ENCODE measurements at places on chromosomes 6 and 20.
A peak's percentile ranks its signal among the peaks of the same experiment; 100 is the strongest.

DNA sequence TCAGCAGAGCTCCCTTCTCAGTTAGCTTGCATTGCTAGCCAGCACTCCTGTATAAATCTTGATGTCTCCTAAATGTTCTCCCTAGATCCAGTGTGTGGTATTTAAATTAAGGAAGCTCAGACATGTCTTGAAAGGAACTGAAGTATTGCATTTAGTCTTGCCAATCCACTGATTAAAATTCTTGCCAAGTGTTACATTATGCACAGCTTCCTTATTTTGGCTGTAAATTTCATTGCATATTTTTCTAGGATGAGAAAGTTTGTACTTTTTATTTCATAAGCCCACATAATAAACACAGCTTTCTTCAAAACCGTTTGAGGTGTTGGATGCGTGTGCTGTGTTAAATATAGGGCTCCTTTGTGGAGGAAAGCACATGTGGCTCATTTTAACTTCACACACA is 329.8 kb upstream of the FLRT3 start:
- DNase-seq = no peak

DNA sequence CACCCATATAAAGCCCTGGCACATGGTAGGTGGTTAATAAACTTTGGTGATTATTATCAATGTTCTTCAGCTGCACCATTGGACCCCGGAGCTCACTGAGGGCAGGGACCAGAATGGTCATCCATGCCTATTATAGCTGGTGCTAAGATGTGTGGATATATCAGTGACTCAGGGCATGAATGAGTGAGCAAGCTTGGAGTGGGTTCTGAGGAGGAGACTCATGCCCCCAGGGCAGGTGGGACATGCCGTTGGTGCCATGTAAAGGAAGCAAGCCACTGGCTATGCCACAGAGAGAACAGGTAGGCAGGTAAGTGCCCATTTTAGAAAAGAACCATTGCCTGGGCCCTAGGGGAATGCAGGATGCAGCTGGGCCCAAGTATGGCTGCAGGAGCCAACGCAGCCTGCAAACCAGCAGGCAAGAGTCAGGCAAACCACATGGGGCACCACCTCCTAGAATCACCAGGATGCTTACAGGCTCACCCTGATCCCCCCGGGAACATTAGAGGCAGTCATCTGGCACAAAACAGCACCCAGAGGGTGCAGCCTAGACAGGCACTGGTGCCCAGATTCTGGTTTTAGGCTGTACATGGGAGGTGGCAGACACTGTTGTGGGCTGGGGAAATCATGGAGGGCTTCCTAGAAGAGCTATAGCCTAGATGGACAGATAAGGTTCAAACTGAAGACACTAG is 23.5 kb downstream of the PLAGL2 start:
- DNase-seq = no peak

GRCh38 chr6:155317186-155317585 is 2.9 kb upstream of the TFB1M start:
- DNase-seq = no peak

GRCh38 chr20:59084041-59084850 is 41.7 kb upstream of the PRELID3B start:
- no peak for DNase-seq

DNA sequence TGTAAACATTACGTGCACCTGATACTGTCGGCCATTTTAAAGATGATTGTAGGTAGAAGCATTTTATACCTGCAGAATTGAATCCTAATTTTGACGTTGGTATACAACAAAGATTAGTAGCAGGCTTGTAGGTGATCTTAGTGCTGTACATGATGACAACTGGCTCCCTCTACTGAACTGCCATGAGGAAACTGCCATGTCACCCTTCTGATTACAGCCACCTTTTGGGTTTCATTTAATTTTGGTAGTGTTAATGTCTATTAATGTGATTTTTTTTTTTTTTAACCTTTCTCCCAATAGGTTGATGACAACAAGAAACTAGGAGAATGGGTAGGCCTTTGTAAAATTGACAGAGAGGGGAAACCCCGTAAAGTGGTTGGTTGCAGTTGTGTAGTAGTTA is 2.3 kb downstream of the RPS12 start:
- DNase-seq = no peak

DNA sequence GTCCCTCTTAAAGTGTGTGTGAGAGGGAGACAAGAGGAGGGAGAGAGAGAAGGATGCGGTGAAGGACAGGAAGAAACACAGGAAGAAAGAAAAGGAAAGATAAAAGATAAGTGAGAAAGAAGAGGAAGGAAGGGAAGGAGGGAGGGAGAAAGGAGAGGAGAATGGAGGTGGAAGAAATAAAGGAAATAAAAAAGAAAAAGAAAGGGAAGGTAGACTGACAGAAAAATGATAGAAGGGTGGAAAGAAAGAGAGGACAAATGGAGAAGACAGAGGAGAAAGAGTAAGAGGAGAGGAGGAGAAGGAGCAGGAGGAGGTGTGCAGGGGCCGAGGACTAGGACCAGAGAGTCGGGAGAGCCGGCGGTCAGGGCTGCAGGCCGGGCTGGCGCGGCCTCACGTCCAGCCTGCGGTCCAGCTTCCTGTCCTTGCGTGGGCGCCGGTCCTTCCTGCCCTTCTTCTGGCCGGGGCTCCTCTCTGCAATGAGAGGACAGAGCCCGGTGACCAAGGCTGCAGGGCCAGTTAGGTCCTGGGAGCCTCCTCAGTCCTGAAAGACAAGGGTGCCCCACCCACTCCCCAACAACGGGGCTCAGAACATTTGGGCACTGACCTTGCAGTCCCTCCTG is 42.0 kb downstream of the RSPO4 start:
- no peak for DNase-seq

GRCh38 chr6:26251354-26252076 is 113.5 kb upstream of the BTN3A2 start:
- DNase-seq = peak; percentile 86

GRCh38 chr6:17032988-17033634 is 68.7 kb upstream of the STMND1 start:
- DNase-seq = no peak

DNA sequence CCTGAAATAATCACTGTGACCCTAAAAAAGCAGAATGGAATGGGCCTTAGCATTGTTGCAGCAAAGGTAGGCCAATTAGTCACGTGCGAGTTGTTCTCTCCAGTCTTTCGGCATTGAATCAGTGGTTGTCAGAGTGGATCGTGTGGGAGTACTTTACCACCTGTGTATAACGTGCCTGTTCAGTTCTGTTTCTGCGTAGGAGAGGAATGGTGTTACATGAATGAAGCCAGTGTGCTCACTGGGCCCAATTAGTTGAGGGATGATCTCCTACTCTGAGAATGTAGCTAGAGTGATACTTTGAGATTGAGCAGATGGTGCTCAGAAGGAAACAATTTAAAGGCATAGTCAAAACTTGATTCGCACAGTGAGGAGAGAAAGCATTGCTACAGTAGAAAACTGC is 72.4 kb upstream of the KIF25 start:
- DNase-seq = no peak

DNA sequence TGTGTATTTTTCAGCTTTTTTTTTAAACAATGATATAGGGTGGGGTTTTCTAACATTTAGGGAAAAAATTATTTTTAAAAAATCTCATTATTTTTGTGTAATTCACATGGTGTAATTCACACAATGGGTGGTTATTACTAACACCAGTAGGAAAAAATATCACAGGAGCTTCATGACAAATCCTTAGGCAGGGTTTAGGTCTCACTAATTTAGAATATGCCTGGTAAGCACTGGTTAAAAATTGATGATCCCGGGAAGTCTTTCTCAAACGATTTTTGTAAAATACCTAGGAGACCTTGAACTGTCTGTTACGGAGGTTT is 29.5 kb upstream of the ZNF217 start:
- DNase-seq = no peak

DNA sequence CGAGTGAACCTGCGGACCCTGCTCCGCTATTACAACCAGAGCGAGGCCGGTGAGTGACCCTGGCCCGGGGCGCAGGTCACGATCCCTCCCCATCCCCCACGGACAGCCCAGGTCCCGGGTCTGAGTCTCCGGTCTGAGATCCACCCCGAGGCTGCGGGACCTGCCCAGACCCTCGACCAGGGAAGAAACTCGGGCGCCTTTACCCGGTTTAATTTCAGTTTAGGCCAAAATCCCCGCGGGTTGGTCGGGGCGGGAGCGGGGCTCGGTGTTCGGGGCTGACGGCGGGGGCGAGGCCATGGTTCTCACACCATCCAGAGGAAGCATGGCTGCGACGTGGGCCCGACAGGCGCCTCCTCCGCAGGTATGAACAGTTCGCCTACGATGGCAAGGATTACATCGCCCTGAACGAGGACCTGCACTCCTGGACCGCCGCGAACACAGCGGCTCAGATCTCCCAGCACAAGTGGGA is 46.9 kb upstream of the TRIM26 start:
- no peak for DNase-seq

GRCh38 chr6:45743028-45743615 is 272.5 kb downstream of the CLIC5 start:
- DNase-seq = no peak

DNA sequence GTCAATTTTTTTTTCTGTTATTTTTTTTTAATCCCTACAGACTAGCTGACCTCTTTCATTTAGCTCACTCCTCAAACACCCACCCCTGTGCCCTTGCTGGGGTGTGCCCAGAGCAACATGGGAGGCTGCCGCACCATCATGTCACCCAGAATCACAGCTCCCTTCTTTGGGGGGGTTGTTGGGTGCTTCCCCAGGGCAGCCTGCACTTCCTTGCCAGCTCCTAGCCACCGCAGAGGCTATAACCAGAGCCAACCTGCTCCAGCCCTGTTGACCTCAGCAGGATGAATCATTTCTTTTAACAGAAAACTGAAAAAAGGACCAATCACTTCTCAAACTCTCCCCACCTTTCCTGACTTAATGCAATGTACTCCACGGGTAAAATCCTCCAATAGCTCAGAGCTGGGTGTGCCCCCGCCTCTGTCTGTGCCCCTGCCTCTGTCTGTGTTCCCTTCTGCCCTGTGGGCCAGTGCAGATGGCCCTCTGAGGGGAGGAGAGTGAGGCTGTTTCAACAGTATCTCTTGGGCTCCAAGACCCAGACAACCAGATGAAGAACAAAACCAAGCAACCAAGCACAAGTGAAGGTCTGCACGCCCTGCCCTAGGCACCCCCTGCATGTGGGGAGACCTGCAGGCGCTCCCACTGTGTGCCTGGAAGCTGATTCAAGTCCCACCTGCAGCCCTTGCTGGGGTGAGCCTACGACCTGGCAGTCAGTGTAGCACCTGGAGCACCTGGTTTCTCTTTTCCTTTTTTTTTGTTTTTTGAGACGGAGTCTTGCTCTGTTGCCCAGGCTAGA is 67.7 kb downstream of the PYGB start:
- DNase-seq = no peak

GRCh38 chr20:47676219-47676721 is 109.0 kb downstream of the SULF2 start:
- DNase-seq = no peak

- peak; percentile 43 for DNase-seq
Measured at GRCh38 chr6:112029045-112029822, 24.7 kb upstream of the CCN6 start.

DNA sequence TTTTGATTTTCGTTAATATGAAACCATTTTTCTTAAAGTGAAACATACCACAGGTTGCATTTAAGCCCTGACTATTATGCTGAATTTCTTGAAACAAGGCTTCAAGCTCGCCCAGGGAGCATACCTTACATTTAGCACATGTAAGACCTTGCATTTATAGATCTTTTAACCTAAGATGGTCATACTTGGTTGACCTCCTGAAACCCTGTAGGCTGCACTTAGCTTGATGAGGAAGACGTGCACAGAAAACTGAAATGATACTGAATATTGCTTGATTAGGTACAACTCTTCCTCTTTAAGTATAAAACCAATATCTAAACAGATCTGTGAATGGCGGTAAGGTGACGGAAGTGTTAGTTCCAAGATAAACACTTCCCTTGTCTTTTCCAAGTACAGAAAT is 82.2 kb downstream of the CTNNBL1 start:
- DNase-seq = no peak
